Fibroblast of pulmonary artery (primary cell): ENCODE measurements at places on chromosomes 1 and 21.

DNA sequence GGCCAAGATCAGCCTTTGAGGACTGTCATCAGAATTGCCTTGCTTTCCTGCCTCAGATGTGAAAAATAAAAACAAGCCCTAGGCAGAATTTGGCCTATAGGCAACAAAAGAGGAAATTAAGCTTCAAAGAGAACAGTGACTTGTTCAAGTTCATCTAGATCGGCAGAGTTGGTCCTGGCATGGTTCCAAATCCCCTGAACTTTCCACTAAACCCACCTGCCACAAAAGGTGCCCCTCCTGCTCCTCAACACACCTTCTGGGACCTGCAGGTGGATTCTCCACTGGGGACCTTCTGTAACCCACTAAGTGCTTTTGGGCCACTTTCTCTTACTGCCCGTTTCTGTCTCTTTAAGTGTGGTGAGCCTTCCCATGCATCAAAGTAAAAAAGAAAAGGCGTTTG is 42.5 kb upstream of the LRRN2 start:
- no peak for DNase-seq

DNA sequence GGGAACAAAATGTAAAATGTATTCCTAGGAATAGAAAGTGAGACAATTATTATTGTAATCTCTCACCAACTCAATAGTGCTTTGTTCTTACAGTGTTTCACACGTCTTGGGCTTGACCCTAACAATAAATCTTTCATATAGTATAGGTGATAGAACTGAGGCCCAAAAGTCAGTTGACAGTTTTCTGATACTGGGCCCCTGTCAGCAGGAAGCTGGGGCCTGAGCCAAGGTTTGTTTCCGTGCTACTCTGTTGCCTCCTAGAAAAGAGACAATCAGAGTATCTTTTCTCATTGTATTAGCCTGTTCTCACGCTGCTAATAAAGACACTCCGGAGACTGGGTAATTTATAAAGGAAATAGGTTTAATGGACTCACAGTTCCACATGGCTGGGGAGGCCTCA is 5.0 kb downstream of the RRP1B start:
- DNase-seq: no peak

DNA sequence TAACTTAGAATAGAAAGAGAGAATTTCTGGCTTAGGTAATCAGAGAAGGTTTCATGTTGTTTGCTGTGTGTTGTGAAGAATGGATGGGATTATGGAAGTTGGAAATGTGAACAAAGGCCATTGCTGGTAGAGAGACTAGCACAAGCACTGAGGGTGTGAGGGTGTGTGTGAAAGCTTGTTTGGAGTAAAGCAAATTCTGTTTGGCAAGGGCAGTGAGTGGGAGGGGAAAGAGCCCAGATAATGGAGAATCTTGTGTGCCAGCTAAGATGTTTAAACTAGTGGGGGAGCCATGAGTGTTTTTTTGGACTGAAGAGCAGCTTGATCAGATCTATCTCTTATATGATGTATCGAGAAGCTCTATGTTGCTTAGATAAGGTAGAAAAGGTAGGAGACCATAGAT is 107.1 kb downstream of the DISP1 start:
- no peak for DNase-seq

- no peak for DNase-seq
These were observed 204.9 kb downstream of the TBX15 start for GRCh38 chr1:118783095-118783758.

DNA sequence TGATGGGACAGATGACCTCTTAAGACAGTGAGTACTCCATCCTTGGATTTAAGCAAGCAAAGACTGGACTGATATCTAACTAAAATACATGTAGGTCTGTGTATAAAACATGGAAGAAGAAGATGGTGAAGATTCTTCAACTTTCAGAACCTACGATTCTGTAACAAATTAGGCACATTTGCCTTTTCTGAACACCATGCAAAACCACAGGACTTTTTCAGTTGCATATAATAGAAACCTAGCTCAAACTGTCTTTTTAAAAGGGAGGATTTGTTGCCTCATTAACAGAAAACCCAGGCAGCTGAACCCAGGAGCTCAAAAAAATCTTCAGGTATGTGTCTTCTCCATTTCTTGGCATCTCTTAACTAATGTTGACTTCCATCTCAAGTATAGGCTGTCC is 14.7 kb upstream of the TSPAN1 start:
- no peak for DNase-seq

DNA sequence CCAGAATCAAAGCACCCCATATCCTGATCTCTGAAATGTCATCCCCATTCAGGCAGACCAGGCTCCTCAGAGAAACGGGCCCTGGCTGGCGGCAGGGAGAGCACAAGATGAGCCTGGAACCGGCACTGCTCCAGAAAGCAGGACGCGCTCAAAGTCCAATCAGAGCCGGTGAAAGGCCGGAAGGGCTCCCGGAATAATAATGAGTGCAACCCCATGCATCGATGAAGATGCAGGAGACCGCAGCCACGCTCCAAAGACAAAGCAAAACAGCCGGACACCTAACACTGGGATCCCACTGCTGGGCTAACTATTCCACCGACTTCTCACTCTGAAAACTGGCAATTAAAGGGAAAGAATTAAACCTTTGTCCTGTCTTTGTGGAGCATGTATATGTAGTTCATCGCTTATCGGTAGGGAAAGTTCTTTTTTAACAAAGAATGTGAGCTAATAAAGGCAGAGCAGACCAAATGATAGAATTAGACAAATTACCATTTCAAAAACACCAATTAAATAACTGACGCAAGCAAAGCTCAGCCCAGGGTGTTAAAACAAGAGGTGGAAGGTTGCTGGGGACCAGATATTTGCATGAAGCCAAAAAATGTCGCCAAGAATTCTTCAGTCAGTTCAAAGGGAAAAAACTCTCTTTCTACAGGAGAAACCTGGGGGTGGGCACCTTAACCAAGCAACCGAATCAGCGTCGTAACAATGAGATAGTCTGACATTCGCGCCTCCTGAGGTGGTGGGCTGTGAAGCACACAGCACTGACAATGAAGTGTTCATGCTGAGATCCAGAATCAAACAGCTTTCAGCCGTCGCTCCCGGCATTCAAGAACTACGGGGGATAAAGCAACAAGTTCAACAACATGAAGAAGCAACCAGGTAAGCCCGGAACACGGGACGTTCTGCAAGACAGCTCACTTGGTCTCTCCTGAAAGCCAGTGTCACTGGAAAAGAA is 95.2 kb downstream of the NPHP4 start:
- DNase-seq: no peak

- no peak for DNase-seq
These were observed 70.5 kb upstream of the HSPA13 start for GRCh38 chr21:14453339-14454015.
